ENCODE measurements at places on chromosomes 16 and 17.

DNA sequence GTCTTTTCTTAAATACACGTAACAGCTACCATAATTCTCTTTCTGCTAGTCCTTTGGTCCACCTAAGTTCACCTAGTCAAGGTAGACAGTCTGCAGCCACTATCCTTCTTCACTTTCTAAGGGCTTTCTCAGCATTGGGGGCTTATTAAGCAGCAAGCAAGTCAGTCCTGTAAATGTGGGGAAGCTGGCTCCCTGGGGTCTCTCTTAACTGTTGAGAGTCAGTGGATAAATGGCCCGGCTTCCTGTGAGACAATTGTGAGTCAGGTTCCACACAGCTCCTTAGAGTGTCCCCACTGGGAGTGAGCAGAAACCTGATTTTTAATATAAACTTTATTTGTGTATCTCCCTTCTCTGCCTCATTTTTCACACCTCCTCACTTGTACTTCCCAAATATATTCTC lies 132.1 kb downstream of the CDH13 start:
- no peak for DNase-seq

GRCh38 chr16:78882751-78883150 lies 717.8 kb downstream of the MAF start:
- no peak for DNase-seq

DNA sequence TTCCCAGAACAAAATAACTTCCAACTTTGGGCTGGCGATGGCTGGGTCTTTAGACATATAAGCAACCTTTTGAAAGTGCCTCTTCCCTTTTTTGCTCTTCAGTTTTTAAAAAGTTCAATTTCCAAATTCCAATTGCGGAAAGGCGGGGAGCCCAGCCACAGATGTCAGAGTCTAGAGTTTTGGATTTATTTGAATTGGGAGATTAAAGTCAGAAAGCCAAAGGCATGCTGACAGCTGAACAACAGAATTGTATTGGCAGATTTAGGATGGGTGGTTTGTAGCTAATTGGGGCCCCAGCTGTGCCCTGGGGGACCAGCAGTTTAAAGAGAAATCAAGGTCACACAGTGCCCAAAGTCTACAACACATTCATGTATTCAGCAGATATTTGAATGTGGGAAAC lies 10.5 kb downstream of the YPEL2 start:
- DNase-seq: no peak

DNA sequence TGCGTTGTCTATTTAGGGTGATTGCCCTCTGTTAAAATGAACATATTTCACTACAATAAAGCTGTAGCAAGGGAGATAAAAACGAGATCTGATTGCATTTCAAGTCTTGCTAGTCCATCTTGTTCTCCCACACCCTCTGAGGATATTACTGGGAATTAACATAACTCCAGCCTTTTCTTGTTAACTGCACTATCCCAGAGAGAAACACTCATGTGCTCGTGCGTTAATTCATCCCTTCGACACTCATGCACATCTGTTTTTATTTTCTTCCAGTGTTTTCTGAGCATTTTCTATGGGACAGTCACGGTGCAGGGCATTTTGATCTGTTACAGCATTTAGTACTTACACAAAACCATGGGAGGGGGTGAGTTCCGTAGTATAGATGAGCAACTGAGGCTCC lies 202.1 kb downstream of the CYLD start:
- DNase-seq: no peak

- DNase-seq: no peak
These were observed 18.2 kb downstream of the ITGAE start for GRCh38 chr17:3782751-3783150.

GRCh38 chr17:78180083-78180482 lies 6.8 kb downstream of the TK1 start:
- DNase-seq: no peak

DNA sequence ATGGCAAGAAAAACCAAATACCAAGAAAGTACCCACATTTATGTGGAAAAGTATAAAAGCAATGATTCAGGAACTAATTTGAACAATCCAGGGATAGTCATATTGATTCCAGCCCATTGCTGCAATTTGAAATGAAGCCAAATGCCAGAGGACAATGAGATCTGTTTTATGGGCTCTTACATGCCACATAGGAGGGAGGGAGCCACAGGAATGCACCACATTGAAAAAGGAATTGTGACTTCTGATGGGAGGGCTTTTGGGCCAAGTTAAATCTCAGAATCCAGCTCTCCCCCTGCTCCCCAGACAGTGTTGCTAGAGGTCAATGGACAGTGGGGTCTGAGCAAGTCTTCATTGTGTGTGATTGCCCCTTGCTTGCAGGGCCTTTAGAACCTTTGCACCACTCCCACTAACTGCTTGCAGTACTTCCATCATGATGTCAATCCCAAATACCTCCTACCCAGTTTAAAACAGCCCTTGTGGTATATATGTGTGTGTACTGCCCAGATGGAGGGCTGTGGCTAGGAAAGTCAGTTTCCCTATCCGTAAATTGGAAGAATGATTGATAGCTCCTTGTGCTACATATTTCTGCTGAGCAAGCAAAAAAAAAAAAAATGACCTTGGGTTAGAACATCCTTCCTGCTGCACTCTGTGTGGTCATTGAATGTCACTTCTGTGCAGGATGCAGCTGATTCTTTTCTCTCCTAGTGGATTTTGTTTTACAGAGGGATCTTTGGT lies 406.8 kb downstream of the UTP18 start:
- DNase-seq: no peak

GRCh38 chr16:79589601-79590102 lies 10.9 kb downstream of the MAF start:
- DNase-seq: peak; percentile 25

DNA sequence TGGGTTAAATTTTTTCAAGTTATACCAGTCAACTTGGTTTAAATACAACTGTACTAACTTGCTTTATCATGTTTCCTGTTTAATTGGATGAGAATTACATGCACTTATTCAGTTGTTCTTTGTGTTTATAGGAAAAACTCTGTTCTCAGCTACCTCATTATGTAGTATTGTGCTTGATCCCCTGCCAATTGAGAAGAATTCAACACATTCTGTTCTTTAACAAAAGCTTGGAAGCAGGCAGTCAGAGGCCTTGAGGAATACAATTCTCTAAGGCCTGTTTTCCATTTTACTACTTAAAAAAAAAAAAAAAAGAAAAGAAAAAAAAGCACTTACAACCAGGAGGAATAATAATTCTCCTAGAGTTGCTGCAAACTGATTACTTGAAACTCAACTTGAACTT lies 60.6 kb upstream of the CMIP start:
- DNase-seq: no peak

DNA sequence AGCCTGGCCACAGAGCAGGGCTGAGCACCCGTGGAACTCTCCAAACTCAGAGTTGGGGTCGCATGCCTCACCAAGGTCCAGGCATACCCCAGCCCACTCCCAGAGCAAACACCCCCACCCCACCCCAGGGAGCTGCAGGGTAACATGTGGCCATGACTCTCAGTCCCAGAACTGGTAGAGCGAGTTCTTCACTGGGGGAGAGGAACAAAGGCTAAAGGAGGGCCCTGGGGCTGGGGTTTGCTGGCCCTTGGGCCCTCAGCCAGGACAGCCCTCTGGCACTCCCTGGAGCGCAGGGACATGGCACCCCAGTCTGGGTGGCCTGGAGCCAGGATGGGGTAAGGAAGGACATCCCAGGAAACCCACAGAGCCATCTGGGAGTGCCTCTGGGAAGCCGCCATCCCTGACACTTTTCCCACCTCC lies 4.2 kb downstream of the HID1 start:
- DNase-seq: no peak

DNA sequence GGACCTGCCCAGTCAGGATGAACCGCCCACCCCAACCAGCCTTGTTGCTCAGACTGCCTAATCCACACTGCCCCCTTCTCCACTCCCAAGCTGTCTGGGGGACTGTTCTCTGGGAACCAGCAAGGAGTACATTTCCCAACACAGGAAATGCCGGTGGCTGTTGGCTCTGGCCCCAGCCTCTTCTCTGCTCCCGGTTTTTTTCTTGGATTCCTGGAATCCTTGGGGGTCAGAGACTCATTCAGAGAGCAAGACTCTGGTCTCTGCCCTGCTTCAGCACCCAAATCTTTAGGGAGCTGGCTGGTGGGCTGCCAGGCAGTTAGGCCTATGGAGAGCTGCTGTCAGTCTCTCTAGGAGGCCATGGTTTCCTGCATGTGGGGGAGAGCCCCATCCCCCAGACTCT lies 10.8 kb upstream of the MTMR4 start:
- DNase-seq: no peak

GRCh38 chr16:89701425-89702406 lies at the start of gene SPATA2L:
SPATA2L (minus strand) TSS chr16:89701705; CDS start chr16:89701232, 473 bp downstream.
- peak; percentile 98 for DNase-seq

DNA sequence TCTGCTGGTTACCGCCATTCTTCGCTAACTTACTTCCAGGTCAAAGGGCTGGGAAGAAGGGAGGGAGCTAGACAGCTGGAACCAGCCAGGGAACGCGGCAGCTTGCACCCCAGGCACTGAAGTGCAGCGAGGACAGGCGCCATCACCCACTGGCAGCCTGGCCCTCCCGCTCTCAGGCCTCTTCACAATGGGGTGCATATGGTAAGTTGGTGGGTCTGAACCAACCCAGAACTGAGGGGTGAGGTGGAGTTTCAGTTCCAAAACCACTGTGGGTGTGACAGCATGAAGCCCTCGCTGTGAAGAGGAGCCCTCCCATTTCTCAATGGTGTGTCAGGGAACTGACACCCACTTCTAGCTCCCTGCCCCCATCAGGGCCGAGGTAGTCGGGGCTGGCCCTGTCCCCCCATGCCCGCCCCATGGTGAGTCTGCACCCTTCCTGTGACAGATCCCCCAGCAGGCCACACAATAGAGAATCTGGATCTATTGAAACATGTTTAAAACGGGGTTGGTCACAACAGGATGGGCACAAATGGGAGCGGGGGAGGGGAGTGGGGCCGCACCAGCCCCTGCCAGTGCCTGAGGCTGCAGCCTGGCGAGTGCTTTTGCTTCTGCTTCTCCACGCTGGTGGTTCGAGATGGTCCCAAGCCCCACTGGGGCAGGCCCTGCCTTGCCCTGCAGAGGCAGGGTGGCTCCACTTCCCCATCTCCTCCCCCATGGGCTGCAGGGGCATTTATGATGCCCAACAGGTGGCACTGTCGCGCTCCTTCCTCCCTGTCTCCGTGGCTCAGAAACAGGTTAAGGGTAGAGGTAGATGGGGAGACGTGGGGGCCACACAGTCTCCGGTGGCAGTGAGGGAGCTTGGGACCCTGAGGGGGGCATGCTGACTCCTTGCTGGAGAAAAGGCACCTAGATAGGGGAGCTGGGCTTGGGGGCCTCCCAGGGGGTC lies 2.3 kb downstream of the LIMD2 start:
- peak; percentile 79 for DNase-seq

DNA sequence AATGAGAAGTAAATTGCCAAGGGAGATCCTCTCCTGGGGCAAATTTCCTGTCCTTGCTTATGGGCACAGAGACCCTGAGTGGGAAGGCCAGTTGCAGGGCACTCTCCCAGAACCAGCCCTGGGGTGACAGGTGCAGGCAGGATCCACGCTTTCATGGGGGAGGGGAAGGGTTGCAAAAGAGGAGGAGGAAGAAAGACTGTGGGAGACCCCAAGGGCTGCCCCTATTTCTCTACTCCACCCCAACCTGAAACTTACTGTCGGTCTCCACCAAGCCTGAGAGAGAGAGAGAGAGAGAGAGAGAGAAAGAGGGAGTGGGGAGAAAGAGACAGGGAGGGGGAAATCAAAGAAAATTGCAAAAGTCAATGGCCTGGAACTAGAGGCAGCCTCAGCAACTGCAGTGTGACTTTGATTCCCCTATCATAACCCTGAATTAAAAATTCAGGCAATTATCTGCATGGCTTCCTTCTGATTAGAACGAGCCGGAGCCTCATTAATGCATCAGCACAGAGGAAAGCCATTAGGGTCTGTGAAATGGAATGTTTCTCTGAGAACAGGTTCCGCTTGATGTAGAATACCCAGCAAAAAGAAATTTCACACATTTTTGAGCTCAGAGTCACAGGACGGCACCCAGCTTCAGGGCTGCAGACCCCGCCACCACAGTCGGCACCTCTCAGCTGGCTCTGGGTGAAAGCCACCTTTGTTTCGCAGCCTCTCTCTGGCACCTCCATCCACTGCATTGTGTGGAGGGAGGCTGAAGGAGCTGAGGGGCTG lies 45.1 kb upstream of the HNF1B start:
- no peak for DNase-seq

DNA sequence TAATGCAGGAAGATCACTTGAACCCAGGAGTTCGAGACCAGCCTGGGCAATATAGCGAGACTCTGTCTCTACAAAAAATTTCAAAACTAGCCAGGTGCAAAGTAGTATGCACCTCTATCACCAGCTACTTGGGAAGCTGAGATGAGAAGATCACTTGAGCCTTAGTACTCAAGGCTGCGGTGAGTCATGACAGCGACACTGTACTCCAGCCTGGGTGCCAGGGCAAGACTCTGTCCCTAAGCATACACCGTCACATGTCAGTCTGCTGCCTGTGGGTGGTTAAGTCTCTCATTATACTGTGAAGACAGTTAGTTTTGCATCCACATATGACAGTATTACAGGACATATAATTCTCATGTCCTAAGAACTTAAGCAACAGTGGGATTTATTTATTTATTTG lies 21.8 kb downstream of the NMRAL1 start:
- DNase-seq: no peak

DNA sequence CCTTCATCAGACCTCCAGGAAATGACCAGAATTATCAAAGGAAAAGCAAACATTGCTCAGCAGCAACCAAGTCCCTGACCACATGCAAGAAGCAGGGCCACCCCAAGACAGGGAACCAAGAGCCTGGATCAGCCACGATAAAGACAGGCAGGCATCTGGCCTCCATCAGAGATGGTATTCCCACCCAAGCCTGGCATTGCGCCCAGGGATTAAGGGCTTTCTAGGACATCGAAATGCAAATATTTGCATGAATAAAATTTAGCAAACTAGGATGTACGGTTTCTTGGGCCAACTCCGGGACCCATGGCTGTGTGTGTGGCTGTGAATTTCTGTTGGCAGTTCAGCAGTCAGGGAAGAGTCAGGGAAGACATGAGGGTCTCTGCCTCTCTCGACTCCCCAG lies 241.4 kb upstream of the DYNLRB2 start:
- DNase-seq: no peak

DNA sequence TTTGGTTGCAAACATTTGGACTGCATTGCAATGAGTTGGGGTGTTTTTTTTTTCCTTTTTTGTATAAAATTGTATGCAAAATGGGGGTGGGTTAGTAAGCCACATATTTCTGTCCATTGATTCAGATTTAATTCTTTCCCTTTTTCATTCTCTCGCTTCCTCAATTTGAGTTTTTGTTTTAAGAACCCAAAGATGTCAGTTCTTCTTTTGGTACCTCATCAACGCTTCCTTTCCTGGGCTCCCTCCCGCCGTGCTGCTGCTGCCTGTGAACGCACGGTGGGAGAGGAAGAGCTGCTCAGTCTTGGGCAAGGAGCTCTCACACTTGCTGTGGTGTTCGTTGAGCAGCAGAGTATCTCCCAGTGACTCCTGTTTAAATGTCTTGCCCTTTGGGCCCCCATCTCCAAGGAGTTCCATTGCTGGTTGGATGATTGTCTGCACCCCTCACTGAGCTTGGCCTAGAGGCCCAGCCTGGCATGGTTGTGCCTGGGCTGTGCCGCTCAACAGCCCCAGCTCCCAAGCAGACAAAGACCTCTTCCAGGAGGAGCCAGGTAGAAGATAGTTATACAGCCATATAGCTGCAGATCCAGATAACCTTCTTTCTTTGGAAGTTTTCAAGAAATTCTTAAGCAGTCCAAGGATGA lies 13.6 kb downstream of the UBFD1 start:
- DNase-seq: no peak

- no peak for DNase-seq
These were observed 48.8 kb downstream of the MRM3 start for GRCh38 chr17:830950-831349.

GRCh38 chr16:65476448-65476955 lies 354.6 kb upstream of the CDH11 start:
- DNase-seq: no peak

- peak; percentile 39 for DNase-seq
These were observed 46.1 kb upstream of the BPTF start for GRCh38 chr17:67779098-67779672.

All from stimulated activated CD4-positive, alpha-beta T cell treated with anti-CD3 and anti-CD28 coated beads, Interleukin-15, amount 100 ng/mL, for 24 hours (primary cell).